ENCODE measurements at places on chromosomes 2 and 18. TPM values are rescaled to one million over a fixed set of nuclear protein-coding genes. Genes with fewer than 3 reads are reported as not detected.

DNA sequence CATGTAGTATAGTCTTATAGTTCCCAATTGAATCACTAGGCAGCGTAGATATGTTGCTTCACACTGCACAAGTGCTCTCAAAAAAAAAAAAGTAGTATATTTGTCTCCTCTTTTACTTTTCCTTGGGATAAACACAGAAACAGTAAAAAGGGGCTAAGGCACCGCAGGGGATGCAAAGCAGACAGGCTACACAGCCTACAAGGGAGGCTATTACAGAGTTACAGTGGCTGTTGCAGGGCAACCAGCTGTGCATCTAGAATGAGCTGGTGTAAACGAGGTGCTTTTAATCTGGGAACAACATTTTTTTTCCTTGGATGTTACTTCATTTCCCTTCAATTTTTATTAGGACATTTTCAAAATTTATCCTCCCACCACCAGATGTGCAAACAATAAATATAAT is 1934.7 kb upstream of the CELF4 start:
- DNase-seq: no peak

DNA sequence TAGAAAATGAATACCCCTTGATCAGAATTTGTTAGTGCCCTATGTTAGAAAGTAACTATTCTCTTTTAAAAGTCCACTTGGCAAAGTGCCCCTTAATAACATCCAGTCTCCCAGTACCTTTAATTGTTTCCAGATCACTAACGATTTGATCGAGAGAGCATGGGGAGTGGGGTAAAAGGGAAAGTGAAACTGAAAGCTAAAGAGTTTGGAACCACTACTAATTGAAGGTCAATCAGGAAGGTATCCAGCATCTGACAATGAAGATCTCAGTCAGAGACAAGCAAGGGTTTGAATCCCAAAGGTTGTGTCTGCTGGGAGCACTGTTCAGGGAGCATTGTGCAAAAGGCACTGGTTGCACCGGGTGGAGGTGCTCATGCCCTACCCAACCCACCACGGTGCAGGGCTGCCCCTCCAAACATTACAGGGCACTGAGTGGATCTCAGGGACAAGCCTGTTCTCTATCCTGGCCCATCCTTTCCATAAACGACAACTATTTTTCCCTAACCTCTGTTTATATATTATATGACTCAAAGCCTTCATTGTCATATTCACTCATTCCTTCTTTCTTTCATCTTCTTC is 14.6 kb upstream of the RIT2 start:
- DNase-seq: no peak

- no peak for DNase-seq
Measured at GRCh38 chr2:161578998-161579397, 45.2 kb upstream of the SLC4A10 start.

- DNase-seq: no peak
Measured at GRCh38 chr2:233384015-233384414, 29.7 kb downstream of the DGKD start.

DNA sequence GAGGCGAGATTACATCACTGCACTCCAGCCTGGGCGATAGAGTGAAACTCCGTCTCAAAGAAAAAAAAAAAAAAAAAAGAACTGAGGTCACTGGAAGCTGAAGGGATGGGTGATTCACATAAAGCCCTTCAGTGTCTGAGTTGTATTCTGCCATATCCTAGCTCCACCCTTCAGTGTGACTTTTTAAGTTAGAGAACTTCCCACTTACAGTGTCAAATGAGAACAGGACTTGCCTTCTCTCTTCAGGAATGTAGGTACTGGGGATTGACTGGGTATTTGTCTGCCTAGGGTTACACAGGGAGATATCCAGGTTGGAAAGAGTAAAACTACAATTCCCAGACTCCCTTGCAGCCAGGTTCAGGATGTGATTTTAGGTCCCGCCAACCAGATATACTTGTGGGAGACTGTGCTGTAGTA is 37.9 kb downstream of the EHD3 start:
- DNase-seq: no peak

MCFD2 gene
- total RNA-seq: 57.1 TPM

NXPH2 gene
- total RNA-seq: not detected

DNA sequence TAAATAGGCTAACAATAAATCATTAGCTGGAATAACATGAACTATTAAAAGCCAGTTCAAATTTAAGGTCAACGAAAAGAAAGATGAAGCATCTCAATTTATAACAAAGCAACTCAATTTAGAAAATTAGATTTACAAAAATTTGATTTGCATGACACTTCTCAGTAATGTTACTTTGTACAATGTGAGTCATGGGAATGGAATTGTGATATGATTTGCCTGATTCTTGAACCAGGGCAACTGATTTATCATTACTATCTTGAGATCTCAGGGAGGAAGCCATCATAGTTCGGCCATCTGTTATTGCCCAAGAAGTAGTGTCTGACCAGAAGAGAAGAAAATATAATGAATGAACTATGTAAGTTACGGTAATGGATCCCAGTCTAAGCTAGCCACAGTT is 193.1 kb downstream of the RIT2 start:
- no peak for DNase-seq

- no peak for DNase-seq
Measured at GRCh38 chr18:13915995-13916431, 677 bp upstream of the MC2R start.

GRCh38 chr18:76134628-76135027 is 360.4 kb downstream of the ZNF516 start:
- DNase-seq: no peak

GRCh38 chr18:58325494-58325893 is 281.5 kb downstream of the NEDD4L start:
- DNase-seq: no peak

Data from Right ventricle myocardium superior (tissue), 1 donor.